Activated T-helper 1 cell treated with anti-CD3 and anti-CD28 coated beads, Interleukin-12 subunit alpha, Interleukin-12 subunit beta, Interleukin-2, Interleukin-4 antibody, amounts not matched to agents 30 ng/mL and 10 ng/mL and 1 ng/mL, durations not matched to agents 14 hours and 24 hours and 36 hours (primary cell): ENCODE measurements at places on chromosomes 4 and X. TPM values are rescaled to one million over a fixed set of nuclear protein-coding genes. Genes with fewer than 3 reads are reported as not detected.

DNA sequence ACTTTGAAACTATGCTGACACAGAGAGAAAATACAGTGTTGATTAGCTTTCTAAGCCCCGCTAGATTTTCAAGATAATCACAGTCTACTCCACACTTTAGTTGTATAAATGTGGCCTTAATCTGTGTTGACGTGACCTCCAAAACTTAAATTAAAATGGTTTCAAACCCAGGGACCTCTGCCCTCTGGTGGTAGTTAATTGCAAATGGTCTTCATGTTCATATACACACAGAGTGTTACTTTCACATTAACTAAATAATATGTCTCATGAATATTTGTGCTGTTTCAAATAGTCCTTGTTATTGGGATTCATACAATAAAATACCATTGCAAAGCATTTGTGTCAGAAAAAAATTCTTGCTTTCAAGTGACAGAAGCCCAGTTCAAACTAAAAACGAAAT lies 64.3 kb downstream of the TASL start:
- H3K36me3 ChIP-seq, result no peaks in the 10 kb centered on the region
- H3K27me3 ChIP-seq, result peaks cover 4% of the 10 kb centered on the region
- DNase-seq, result no peak
- no peak overlapping the region for H3K4me3 ChIP-seq

The EDA2R gene
- 3.8 and 4.2 TPM in 2 replicates for total RNA-seq

The RRH gene
- total RNA-seq, result 0.13 TPM in 1 of 2 replicates, not detected in the other

The PABPC1L2A gene
- not detected in 2 replicates for total RNA-seq

- peaks cover 15% of the 10 kb centered on the region for H3K36me3 ChIP-seq
- H3K4me3 ChIP-seq, result no peak overlapping the region
- no peak for DNase-seq
- H3K27me3 ChIP-seq, result no peaks in the 10 kb centered on the region
- peaks cover 34% of the 10 kb centered on the region for H3K4me1 ChIP-seq
Measured at GRCh38 chrX:56757327-56757726, 28.3 kb downstream of the NBDY start.

DNA sequence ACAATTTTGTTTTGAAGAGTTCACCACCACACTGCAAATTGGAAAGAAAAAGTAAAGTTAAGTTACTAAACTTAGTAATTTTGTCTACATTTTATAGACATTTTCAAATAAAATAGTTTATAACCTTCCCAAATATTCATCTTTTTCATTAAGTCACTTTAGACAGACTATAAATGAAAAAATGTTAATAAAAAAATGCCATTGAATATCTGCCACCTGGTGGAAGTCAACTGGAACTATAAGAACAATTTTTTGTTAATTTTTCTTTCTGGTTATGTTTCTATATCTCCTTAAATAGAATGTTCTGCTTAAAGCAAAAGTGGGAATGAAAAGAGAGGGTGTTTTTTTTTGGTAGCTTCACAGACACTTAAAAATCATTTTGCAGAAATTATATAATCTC lies 534.4 kb upstream of the PCDH10 start:
- no peak overlapping the region for H3K4me3 ChIP-seq
- H3K4me1 ChIP-seq, result no peaks in the 10 kb centered on the region
- no peaks in the 10 kb centered on the region for H3K36me3 ChIP-seq
- DNase-seq, result no peak
- no peaks in the 10 kb centered on the region for H3K27me3 ChIP-seq
- H3K27ac ChIP-seq, result no peak overlapping the region

DNA sequence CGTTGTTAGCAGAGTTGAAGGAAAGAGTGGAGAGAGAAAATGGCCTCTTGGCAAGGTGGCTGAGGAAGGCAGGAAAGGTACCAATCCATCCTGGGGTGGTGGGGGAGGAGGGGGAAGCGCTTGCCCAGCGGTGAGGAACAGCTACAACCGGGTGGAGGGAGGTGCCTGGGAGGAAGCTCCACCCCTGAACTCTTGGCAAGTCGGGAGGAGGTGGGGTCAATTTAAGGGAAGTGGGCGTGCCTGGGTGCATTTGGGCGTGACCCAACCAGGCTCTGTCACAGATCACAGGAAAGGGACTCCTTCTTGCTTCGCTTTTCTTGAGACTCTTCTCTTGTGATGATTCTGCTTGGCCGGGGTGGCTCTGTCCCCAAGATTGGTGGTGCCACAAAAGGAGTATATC lies 41.7 kb downstream of the BCORL1 start:
- H3K4me1 ChIP-seq, result peaks cover 14% of the 10 kb centered on the region
- DNase-seq, result peak; percentile 78

- no peak overlapping the region for H3K4me3 ChIP-seq
- no peaks in the 10 kb centered on the region for H3K27me3 ChIP-seq
- H3K27ac ChIP-seq, result no peak overlapping the region
- no peaks in the 10 kb centered on the region for H3K36me3 ChIP-seq
- H3K4me1 ChIP-seq, result no peaks in the 10 kb centered on the region
Measured at GRCh38 chr4:52350926-52351325, 299.8 kb downstream of the SPATA18 start.

DNA sequence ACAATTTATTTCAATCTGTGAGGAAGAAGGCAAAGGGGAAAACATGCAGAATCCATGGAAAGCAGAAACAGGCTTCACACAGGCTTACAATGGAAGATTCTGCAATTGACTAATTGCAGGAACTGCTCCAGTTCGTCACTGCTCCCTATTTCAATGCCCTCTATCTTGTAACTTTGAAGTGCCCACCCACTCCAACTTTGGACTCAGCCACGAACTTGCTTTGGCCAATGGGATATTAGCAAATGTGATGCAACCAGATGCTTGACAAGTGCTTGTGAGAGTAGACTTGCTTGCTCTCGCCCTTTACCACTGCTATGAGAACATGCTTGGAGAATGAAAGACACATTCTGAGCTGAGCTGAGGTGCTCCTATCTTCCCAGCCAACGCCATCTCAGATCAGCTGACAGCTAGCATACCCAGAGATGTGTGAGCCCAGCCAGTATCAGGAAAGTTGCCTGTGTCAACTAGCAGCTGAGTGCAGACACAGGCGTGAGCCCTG lies 105.7 kb upstream of the PTCHD1 start:
- no peak for DNase-seq
- H3K27ac ChIP-seq, result no peak overlapping the region
- H3K27me3 ChIP-seq, result no peaks in the 10 kb centered on the region
- no peak overlapping the region for H3K4me3 ChIP-seq
- H3K36me3 ChIP-seq, result no peaks in the 10 kb centered on the region
- no peaks in the 10 kb centered on the region for H3K4me1 ChIP-seq

The KIF4A gene
- 18.7 and 19.4 TPM in 2 replicates for total RNA-seq

The DMRTC1B gene
- total RNA-seq, result not detected in 2 replicates

GRCh38 chr4:112361181-112361791 lies 64.1 kb downstream of the ALPK1 start:
- H3K4me1 ChIP-seq, result peaks cover 4% of the 10 kb centered on the region
- no peak overlapping the region for H3K27ac ChIP-seq
- no peak overlapping the region for H3K4me3 ChIP-seq
- no peak for DNase-seq
- peaks cover 27% of the 10 kb centered on the region for H3K36me3 ChIP-seq

The SULT1E1 gene
- not detected in 2 replicates for total RNA-seq

DNA sequence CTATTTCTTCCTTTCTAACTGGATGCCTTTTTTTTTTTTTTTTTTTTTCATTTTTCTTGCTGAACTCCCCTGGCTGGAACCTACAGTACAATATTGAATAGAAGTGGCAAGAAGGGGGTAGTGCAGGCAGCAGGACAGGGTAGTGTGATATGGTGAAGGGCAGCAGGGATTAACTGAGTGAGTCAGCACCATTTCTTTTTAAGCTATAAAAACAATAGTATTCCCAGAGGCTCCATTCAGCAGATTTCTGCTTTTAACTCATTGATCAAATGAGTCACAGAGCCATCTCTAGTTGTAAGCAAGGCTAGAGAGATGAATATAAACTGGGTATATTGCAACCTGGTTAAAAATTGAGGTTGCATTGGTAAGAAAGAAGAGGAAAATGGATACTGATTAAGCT lies 53.6 kb upstream of the SETD7 start:
- peaks cover 15% of the 10 kb centered on the region for H3K4me1 ChIP-seq
- no peak overlapping the region for H3K4me3 ChIP-seq
- H3K27me3 ChIP-seq, result peaks cover 2% of the 10 kb centered on the region
- H3K36me3 ChIP-seq, result peaks cover 3% of the 10 kb centered on the region
- no peak for DNase-seq

DNA sequence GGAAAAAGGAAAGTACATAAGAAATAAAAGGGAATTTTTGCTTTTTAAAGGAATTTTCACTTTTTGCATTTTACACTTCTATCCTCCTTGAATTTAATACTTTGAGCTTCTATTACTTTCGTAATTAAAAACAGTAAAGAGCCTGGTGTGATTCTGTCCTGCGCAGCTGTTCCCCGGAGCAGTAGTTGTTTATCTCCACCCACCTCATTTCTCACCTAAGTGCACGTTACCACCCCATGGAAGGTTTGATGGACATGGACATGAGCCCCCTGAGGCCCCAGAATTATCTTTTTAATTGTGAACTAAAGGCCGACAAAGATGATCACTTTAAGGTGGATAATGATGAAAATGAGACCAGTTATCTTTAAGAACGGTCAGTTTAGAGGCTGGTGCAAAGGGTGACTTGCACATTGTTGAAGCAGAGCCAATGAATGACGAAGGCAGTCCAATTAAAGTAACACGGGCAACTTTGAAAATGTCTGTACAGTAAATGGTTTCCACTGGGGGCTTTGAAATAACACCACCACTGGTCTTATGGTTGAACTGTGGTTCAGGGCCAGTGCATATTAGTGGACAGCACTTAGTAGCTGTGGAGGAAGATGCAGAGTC lies 52.1 kb upstream of the TEX13D start:
- no peaks in the 10 kb centered on the region for H3K36me3 ChIP-seq
- no peak overlapping the region for H3K4me3 ChIP-seq
- peak overlapping the region; percentile 69 for H3K27ac ChIP-seq
- DNase-seq, result no peak
- peaks cover 19% of the 10 kb centered on the region for H3K4me1 ChIP-seq

The RNF212 gene
- total RNA-seq, result 0.93 and 1.5 TPM in 2 replicates

The CPZ gene
- not detected in 2 replicates for total RNA-seq

The BEX2 gene
- total RNA-seq, result 3.5 and 3.7 TPM in 2 replicates

DNA sequence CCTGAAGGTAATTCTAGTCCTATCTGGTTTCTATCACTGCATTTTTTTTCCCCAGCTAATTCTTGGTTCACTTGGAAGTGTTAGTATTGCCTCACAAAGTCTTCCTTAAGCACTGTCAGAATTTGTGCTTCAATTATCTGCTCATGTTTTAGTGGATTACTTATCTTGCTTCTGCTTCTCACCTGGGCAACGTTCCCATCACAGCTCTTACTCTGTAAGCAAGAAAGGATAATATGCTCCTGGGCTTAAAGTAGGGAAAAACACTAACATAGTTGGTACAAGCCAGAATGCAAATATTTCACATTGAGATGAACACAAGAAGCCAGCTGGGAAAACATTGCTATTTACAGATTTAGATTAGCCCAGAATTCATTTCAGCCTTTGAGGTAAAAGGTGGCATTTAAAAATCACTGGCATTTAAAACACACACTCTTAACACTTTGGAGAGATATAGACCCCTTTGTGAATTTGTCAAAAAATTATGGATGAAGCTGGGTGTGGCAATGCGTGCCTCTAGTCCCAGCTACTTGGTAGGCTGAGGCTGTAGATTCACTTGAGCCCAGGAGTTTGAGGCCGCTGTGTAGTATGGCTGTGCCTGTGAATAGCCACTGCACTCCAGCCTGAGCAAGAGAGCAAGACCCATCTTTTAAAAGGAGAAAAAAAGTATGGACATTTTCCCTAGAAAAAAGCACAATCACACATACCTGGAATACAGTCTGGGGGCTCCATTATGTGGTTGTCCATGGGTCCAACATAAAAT lies 6.6 kb upstream of the PTPN13 start:
- no peak for DNase-seq
- no peaks in the 10 kb centered on the region for H3K36me3 ChIP-seq
- H3K27ac ChIP-seq, result no peak overlapping the region
- peaks cover 36% of the 10 kb centered on the region for H3K27me3 ChIP-seq
- H3K4me3 ChIP-seq, result no peak overlapping the region

DNA sequence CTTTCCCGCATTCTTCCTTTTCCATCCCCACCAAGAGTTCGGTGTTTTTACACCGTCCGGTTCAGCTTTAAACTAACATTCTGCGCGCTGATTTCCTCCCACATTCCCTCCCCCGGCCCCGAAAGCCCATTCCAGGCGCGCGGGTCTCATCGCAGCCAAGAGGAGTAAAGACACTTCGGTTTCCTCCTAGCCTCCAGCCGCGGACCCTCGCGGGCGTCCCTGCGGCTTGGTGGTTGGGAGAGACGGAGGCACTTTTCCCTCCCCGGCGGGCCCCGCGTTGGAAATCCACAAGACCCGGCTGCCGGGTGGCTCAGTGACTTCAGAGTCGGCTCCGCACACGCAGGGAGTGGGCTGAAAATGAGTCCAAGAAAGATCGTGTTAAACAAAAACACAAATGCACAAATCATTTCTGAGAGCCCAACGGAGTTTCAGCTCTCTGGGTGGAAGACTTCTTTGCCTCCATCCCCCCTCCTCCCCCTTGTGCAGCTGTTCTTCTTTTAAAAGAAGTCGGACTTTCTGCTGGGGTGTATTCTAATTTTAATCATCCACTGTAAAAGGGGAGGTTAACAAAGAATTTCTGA lies 2.0 kb upstream of the ARX start:
- DNase-seq, result no peak
- peaks cover 20% of the 10 kb centered on the region for H3K4me1 ChIP-seq
- no peaks in the 10 kb centered on the region for H3K36me3 ChIP-seq

- H3K27me3 ChIP-seq, result no peaks in the 10 kb centered on the region
- DNase-seq, result no peak
- no peaks in the 10 kb centered on the region for H3K4me1 ChIP-seq
- H3K27ac ChIP-seq, result no peak overlapping the region
Measured at GRCh38 chr4:3715855-3716630, 50.1 kb upstream of the ADRA2C start.

GRCh38 chr4:76016393-76016792 lies 6.9 kb downstream of the CXCL10 start:
- peaks cover 9% of the 10 kb centered on the region for H3K4me1 ChIP-seq
- no peaks in the 10 kb centered on the region for H3K27me3 ChIP-seq
- peak; percentile 31 for DNase-seq
- no peaks in the 10 kb centered on the region for H3K36me3 ChIP-seq

The NWD2 gene
- not detected in 2 replicates for total RNA-seq

DNA sequence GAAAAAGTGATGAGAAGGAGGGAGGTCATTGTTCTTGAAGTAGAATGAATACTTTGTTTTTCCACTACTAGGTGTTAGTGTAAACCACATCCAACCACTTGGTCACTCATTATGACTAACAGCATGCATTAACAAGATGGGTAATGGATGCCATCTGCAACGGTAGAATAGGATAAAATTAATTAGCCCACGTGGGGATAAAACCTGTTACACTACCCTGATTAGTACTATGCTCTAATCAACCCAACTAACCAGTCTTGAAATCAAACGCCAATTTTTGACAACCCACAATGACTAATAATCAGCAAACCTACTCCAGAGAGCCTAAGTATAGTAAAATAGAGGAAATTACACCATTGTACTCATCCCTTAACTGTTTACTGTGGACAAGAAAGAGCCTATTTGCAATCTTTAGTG lies 93.4 kb upstream of the MCF2 start:
- DNase-seq, result no peak
- H3K27ac ChIP-seq, result no peak overlapping the region
- H3K4me3 ChIP-seq, result no peak overlapping the region
- H3K27me3 ChIP-seq, result no peaks in the 10 kb centered on the region
- peaks cover 8% of the 10 kb centered on the region for H3K4me1 ChIP-seq
- peaks cover 27% of the 10 kb centered on the region for H3K36me3 ChIP-seq
